ENCODE measurements at places on chromosomes 2 and 18. TPM values are rescaled to one million over a fixed set of nuclear protein-coding genes. Genes with fewer than 3 reads are reported as not detected.

Gene CTAGE1
- total RNA-seq: not detected

Gene LBX2
- 0.39 TPM for total RNA-seq

Gene VIT
- total RNA-seq: 0.26 TPM

Gene FBLN7
- 6.6 TPM for total RNA-seq

Gene MAPRE3
- 0.64 TPM for total RNA-seq

Gene VIL1
- total RNA-seq: not detected

GRCh38 chr2:230218421-230218820 lies 1.4 kb downstream of the SP110 start:
- DNase-seq: no peak

- no peak for DNase-seq
These were observed at the start of gene RFX8 for GRCh38 chr2:101474731-101475384. Gene RFX8, minus strand, starts transcription at chr2:101475112. Its CDS starts 8,264 bp downstream, at chr2:101466848.

- DNase-seq: no peak
These were observed 449.0 kb upstream of the ID2 start for GRCh38 chr2:8232871-8233270.

DNA sequence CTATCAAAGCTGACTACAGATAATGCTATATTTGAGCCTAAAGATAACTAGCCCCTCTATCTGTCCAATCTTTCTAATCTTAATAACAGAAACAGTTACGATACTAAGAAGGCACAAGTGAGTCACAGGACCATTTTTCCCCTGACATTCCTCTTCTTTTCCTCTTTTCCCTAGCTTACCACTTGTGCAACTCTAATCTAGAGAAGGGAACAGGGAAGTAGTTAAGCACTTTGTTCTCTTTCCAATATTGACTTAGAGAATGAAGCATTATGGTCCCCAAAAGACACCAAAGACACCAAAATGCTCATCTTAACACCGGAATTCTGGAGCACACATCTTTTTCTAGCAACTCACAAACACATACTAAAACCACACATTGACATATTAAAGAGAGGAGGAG lies 1.8 kb downstream of the PDE11A start:
- DNase-seq: no peak

DNA sequence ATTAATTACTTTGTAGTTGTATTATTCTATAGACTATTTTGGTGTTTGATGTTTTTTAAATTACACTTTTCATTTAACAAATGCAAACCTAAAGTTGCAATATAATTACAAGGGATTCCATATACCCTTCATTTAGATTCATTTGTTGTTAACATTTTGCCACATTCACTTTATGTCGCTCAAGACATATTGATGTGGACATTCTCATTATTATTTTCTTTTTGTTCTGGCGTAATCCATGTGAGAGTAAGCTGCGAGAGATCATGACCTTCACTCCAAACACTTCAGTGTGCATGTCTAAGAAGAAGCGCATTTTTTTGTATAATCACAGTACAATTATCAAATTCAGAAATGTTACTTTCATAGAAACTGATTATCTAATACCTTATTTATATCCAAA lies 280.6 kb downstream of the CALCRL start:
- no peak for DNase-seq

DNA sequence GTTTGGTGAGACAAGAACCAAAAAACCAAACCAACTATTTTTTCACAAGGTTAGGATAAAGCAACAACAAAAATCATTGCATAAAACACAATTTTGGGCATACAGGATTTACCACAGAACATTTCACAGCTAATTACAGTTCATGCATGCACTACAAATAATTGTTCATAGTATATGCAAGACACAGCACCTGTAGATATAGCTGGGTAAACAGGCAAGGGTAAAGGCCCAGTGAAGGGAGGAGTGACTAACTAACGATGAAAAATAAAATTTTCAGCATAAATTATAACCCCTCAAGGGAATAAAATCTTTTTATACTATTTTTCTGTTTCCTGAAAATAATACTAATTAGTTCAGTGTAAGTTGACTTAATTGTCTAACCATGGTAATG lies 73.3 kb upstream of the CCDC141 start:
- DNase-seq: no peak

GRCh38 chr2:10389573-10389972 lies 58.6 kb downstream of the ODC1 start:
- no peak for DNase-seq

GRCh38 chr2:207571370-207571769 lies 41.6 kb downstream of the CREB1 start:
- DNase-seq: no peak

DNA sequence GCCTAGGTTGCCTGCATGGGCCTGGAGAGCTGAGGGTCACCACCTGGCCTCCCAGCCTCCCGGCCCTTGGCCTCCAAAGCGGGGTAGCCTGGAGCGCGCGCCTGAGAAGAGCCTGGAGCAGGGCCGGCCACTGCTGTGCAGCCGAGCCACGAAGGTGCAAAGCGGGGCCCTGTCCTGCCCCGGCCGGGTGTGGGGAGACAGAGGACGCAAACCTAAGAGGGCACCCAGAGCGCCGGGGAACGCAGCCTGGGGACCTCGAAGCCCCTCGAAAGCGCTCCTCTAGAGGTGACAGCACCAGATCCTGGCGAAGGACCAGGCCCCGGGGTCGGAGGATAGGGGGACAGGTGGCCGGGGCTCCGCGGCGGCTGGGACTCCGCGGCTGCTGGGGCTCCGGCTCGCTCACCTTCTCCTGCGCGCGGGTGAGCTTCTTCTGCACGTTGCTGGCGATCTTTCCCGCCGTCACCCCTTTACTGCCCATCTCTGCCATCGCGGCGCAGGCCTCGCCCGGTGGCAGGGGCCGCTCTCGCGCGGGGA lies 430 bp downstream of the BIN1 start:
- DNase-seq: peak; percentile 32

- no peak for DNase-seq
These were observed 30.7 kb downstream of the IGFBP5 start for GRCh38 chr2:216664593-216665034.

GRCh38 chr2:44769349-44770011 lies 172.0 kb upstream of the SIX3 start:
- DNase-seq: no peak

- DNase-seq: no peak
These were observed 94.0 kb downstream of the VRK2 start for GRCh38 chr2:58140508-58141072.

GRCh38 chr18:59878644-59879043 lies 21.2 kb upstream of the PMAIP1 start:
- DNase-seq: no peak

DNA sequence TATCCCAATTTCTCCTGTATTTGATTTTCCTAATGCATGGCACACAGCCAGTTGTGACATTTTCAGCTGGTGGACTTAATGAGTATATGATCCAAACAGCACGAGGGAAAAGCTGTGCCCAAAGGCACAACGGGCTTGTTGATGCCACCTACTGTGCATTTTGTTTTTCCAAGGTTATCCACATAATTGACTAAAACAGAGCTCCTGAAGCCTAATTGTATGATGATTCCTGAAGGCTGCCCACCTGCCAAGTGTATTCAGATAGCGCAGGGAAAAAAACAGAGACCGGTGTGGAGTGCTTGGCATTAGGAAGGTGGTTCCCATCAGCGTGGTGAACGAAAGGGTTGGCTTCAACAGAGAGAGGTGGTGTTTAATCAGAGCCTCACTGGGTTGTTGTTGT lies 14.9 kb downstream of the RBMS1 start:
- no peak for DNase-seq

DNA sequence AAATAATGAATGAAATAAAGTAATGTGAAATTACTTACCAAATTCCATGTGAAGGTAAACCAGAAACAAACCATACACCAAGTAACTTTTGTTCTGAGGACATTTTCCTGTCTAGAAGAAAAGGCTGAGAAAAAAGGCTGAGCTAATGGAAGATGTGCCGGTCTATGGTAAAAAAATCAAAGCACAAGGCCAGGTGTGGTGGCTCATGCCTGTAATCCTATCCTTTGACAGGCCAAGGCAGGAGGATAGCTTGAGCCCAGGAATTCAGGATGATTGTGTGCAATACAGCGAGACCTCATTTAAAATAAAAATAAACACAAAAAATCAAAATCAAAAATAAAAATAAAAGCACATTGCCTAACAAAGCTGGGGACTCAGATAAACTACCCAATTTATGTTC lies 6.7 kb downstream of the ORC4 start:
- no peak for DNase-seq

DNA sequence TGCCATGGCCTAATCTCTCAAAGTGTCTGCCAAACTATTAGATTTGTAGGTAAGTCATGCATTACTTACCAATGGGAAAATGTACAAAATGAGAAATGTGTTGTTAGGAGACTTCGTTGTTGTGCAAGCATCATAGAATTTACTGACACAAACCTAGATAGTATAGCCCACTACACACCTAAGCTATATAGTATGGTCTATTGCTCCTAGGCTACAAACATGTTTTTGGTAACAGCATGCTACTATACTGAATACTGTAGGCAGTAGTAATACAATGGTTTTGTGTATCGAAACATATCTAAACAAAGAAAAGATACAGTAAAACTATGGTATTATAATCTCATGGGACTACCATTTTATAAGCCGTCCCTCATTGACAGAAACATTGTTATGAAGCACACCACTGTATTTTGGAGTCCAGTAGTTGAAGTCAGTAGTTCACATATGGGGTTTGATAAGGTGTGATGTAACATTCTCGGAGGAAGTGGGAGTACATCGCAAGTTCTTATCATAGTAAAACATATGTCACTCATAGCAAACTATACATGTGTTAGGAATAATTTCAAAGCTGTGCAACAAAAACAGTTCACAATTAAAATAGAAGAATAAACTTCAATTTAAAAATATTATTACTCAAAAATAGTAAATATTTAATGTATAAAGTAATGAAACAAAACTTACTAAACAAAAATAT lies 12.0 kb upstream of the GTF2A1L start:
- DNase-seq: no peak

- no peak for DNase-seq
These were observed 309.9 kb downstream of the LRP1B start for GRCh38 chr2:141820893-141821292.

DNA sequence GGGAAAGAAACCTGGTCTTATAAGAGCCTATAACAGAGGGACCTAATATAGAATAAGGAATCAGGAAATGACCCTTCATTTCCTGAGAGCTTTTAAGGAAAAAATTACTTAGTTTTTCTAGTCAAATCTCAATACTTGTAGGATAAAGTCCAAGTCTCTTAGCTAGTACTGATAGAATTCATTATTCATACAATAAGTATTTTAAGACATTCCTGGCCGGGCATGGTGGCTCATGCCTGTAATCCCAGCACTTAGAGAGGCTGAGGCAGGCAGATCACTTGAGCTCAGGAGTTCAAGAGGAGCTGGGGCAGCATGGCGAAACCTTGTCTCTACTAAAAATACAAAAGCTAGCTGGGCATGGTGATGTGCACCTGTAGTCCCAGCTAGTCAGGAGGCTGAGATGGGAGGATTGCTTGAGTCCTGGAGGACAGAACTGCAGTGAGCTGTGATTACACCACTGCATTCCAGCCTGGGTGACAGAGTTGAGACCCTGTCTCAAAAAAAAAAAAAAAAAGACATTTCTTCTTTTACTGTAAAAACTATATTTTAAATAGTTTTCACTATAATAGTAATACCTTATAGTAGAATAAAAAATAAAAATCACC lies 3.2 kb downstream of the RAB3GAP1 start:
- DNase-seq: no peak

DNA sequence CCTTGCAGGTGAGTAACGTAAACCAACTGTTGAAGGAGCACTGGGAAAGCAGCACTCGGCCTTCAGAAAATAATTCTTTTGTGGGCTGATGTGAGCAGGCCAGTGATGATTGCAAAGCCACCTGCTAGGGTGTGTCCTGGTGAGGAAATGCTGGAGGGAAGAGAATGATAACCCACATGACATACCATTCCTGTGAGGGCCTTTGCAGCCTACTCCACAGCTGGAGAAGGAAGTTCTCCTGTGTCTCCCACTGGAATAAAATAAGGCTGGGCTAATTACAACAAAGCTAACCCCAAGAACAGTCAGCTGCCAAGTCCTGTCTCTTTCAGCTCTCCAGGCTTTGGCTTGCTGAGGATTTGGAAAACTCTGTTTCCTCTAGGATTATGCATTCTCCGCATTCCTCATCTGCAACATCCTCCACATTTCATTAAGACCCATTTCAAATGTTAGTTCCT lies 16.7 kb upstream of the DSG1 start:
- DNase-seq: peak; percentile 12

Data from dermis microvascular lymphatic vessel endothelial cell (primary cell).